ENCODE measurements at places on chromosomes 4 and X.

GRCh38 chr4:112325530-112325929, 28.4 kb downstream of the ALPK1 start:
- DNase-seq, result no peak

DNA sequence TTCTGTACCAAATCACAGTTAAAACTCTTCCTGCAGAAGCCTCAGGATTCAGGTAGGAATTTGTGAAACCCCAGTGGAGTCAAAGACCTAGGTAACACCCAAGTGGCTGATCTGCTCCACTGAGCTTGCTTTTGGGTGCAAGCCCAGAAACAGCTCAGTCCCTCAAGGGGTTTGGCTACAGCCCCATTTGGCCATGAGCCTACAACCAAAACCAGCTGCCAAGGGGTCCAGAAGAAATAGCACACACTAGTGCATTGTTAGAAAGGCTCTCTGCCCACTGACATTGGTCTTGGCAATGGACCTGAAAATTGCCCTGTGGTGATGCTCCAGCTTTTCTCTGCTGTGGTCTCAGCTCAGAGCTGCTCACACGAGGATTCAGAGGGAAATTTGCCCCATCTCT, 577.4 kb upstream of the INTU start:
- DNase-seq, result no peak

GRCh38 chr4:174794543-174795094, 34.4 kb downstream of the GLRA3 start:
- DNase-seq, result no peak

GRCh38 chr4:159035570-159035969, 67.3 kb upstream of the RAPGEF2 start:
- DNase-seq, result no peak

DNA sequence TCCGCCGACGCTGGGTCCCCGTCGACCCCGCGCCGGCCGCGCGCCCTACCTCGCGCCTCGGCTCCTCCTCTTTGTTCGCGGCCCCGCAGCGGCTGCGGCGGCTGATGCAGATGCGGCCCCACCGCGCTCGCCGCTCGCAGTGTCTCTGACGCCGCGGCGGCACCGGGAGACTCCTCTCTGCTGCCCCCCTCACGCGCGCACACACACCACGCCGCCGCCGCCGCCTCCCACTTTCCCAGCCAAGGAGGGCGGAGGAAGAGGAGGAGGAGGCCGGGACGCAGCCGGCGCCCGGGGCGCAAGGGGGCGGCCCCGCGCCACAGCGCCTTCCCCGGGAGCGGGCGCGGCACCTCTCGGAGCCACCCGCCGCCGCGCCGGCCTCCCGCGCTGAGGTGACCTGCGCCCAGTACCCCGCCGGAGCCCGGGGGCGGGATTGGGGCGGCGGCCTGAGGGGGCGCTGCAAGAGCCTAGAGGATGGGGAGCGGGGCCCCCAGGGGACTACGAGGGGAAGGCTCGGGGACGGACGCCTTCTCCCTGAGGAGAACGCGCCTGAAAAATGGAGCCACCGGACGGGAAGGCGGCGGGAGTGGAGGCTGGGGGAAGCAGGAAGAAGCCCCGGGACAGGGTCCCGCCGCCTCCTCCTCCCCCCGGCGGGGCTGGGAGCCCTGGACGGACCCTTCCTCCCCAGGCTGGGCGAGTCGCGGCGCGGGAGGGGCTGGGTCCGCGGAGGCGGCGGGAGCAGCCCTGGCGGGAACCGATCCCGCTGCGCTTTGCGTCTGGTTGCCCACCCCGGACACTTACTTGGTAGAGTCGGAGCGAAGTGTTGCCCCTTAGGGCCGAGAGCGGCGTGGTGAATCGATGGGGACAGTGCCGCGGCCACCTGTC, at the start of gene SH3RF1:
TSS of gene SH3RF1 (minus strand) at position 147 of the 882 bp plus-strand sequence. CDS start 1,744 bp downstream, outside the sequence.
- DNase-seq, result peak; percentile 91

GRCh38 chr4:148415500-148415899, 26.7 kb downstream of the NR3C2 start:
- DNase-seq, result no peak

Measured in psoas muscle (tissue), 8 donors.